ENCODE measurements at places on chromosomes 7 and 10.

- DNase-seq: peak; percentile 72
These were observed 11.6 kb upstream of the FFAR4 start for GRCh38 chr10:93554760-93555432.

DNA sequence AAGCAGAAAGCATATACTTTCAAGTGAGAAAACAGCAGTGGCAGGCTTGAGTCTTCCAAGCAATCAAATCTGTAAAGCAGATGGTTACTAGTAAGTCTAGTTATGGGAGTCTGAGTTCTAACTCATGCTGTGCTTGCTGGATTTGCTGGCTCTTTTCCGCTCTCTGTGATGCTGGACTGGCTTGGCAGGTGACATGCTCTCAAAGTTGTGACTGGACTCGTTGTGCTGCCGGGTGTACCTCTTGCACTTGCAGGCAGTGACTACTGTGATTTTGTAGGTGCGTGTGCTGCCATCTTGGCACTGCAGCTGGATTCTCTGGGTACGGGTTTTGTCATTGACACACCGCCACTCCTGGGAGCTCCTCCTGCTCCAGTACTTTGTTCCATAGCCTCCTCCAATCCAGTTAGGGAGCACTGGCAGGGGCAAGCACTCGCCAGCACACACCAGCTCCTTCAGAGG, 3.1 kb downstream of the SOSTDC1 start:
- no peak for DNase-seq

DNA sequence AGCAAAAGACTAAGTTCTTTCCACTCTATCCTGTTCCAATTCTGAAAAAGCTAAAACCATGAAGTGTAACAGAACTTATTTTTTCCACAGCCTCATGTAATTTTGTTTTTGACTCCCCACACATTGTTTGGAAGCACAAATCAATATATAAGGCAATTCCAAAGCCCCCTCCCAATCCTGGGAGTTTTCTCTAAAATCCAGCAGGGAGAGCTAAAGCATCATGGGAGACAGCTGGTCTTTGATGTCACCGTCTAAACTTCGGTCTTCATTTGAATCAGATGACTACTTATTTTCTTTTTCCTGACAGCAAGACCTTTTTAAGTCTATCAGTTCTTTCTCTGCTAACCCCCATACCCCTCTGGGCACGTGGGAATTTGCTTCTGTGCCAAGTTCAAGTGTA, 33.3 kb upstream of the PON1 start:
- no peak for DNase-seq

GRCh38 chr10:97590082-97590747, 694 bp downstream of the C10orf62 start:
- DNase-seq: no peak

DNA sequence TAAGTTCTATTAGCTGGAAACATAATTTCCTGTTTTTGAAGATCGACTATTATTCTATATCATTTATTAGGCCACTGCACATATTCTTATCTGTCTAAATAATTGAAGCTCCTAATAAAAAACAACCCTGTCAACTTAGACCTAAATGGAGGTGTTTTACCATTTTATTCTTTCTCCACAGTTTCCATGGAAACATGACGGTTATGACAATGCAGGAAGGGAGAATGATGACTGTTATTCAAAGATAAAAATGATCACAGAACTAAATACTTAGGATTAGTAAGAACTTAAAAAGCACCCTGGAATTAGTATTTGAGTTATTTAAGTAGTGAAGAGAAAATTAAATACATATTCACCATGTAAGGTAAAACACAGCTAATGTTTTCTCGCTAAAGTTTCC, 119.9 kb upstream of the DKK1 start:
- DNase-seq: no peak

- DNase-seq: no peak
These were observed 804 bp downstream of the BCAP29 start for GRCh38 chr7:107580716-107581383.

DNA sequence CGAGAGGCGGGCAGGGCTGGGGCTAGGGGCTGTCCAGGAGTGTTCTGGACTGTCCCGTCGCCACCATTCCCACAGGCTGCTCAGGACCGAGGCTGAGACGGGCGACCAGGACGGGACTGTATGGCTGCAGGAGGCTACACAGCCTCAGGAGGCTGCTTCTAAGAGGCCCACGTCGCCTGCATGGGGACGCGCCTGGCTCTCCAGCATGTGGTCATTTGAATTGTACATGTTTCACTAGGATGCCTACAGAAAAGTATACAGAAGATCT, 216.3 kb downstream of the TCERG1L start:
- no peak for DNase-seq

DNA sequence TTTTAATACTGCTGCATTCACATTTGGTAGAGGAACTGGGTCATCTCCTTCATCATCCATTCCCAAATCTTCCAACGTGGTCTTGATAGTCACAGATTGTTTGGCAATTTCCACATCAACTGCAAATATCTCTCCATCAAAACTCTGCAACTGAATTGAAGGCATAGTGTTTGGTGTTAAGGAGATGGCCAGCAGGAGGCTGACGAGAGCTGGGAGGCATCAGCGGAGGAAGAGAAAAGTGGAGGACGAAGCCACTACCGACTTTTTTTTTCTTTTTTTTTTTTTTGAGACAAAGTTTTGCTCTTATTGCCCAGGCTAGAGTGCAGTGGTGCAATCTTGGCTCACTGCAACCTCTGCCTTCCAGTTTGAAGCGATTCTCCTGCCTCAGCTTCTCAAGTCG, 205.0 kb upstream of the KCTD7 start:
- DNase-seq: no peak

GRCh38 chr7:29892231-29892630, 85.9 kb downstream of the WIPF3 start:
- DNase-seq: no peak

GRCh38 chr10:9243941-9244411, 1189.5 kb downstream of the GATA3 start:
- DNase-seq: no peak

GRCh38 chr10:49518982-49519578, 19.8 kb downstream of the ERCC6 start:
- DNase-seq: peak; percentile 39

- DNase-seq: peak; percentile 21
These were observed 165.6 kb downstream of the TPK1 start for GRCh38 chr7:144670218-144670617.

DNA sequence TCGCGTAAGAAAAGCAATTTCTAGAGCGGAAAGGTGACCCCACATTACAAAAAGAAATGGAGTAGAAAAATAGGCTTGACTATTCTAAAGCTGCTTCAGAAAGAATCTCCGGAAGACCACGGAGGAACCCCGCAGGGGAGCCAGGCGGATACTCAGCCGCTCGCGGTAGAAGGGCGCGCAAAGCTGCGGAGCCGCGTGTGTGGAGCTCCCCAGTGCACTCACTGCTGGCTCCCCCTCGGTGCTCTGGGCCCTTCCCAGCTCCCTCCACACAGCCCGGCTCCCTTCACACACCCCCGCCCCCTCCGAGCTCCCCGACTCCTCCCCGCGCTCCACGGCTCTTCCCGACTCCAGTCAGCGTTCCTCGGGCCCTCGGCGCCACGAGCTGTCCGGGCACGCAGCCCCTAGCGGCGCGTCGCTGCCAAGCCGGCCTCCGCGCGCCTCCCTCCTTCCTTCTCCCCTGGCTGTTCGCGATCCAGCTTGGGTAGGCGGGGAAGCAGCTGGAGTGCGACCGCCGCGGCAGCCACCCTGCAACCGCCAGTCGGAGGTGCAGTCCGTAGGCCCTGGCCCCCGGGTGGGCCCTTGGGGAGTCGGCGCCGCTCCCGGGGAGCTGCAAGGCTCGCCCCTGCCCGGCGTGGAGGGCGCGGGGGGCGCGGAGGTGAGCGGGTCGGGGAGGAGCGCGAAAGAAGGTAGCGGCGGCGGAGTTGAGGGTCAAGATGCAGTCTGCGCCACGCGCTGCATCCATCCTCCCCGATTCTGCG, at the start of gene STEAP2:
STEAP2 (plus strand) TSS at position 350 of the 758 bp plus-strand sequence. CDS start 13,343 bp downstream, outside the sequence.
- DNase-seq: peak; percentile 90

- no peak for DNase-seq
These were observed 406.2 kb upstream of the LRRTM3 start for GRCh38 chr10:66519616-66520015.

- DNase-seq: peak; percentile 69
These were observed 345.0 kb downstream of the REEP3 start for GRCh38 chr10:63866075-63866746.

- DNase-seq: no peak
These were observed 1018.2 kb upstream of the KCND2 start for GRCh38 chr7:119254742-119255141.

DNA sequence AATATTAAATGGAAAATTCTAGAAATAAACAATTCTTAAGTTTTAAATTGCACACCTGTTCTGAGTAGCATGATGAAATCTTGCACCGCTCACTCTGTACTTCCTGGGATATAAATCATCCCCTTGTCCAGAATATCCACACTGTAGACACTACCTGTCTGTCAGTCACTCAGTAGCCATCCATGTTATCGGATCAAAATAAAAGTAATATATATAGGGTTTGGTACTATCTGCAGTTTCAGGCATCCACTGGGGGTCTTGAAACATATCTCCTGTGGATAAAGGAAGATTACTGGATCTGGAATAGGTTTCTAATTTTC, 6.8 kb downstream of the TECTB start:
- DNase-seq: no peak

DNA sequence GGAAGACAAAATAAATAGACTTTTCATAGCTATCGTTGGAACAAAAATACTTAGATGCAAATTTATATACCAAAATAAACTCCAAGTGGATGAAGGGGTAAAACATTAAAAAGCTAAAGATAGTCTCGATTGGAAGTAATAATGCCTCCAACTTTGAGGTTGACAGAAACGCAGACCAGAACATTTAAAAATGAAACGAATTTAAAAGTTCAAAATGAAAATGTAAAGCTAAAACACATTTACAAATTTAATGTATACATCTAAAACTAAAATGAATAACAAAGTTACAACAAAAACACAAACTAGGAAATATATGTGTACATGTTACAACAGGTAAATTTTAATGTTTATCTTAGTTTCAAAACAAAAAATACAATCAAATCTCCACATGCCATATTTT, 107.5 kb upstream of the AKR1E2 start:
- no peak for DNase-seq

DNA sequence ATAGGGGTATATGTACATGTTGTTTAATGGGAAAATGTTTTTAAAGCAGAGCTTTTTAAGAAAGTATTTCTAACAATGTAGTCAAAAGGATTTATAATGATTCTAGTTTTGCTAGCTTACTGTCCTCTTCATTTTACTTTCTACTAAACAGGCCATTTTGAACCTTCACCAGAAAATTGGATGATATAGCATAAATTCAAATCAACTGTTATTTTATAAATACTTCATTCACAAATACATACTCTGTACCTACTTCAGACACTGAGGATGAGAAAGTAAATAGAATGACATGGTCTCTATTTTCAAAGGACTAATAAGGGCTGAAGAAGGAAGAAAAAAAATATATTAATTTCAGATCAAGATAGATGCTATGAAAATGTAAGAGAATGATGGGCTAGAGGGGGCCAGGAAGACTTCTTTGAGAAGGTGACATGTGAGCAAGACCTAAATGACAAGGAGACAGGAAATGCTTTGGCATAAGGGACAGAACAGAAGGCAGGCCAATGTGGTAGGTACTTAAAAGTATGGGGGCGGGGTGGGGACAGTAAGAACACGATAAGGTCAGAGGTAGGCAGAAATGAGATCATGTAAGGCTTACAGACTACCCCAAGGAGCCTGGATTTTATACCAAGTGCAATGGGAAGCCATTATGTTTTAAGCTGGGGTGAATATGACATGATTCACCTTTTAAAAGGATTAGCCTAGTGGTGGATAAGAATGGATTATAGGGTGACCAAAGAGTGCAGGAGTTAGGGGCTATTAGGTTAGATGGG, 5.2 kb downstream of the NAMPT start:
- no peak for DNase-seq

- no peak for DNase-seq
These were observed 24.9 kb upstream of the FAM3C start for GRCh38 chr7:121420976-121421375.

DNA sequence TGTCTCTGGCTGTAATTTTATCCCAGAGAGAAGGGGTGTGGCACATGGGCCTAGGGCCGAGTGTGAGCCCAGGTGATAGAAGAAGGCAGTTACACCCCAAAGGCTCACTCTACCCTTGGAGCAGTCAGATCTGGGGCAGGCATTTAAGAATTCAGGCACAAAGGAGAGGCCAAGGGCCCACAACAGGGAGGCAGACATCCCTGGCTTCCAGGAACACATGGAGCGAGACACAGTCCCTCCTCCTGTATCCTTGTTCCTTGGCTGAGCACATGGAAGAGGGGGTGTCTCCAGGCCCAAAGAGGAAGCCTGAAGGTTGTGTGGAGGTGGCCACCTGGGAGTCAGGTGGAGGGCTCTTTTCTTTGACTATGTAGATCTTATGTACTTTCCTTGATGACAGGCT, 286.2 kb downstream of the RPS24 start:
- DNase-seq: no peak

DNA sequence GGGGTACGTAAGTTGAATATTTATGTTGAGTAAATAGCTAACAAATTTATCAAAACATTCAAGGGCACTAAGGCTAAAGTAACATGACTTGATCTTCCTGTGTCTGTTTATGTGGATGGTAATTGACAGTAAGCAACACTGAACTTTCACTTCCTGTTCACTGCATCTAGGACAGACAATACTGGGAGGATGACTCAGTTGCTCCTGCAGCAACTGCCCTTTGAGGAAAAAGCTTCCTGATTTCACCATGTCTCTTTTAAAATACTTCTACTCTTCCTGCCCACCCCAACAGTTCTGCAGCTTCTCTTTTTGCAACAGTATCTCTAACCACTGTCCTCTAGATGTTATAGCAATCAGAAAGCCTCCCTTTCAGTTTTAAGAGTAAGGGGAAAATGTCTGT, 76.6 kb upstream of the HGF start:
- no peak for DNase-seq

- DNase-seq: peak; percentile 15
These were observed 48.3 kb downstream of the NOD1 start for GRCh38 chr7:30430276-30430675.

DNA sequence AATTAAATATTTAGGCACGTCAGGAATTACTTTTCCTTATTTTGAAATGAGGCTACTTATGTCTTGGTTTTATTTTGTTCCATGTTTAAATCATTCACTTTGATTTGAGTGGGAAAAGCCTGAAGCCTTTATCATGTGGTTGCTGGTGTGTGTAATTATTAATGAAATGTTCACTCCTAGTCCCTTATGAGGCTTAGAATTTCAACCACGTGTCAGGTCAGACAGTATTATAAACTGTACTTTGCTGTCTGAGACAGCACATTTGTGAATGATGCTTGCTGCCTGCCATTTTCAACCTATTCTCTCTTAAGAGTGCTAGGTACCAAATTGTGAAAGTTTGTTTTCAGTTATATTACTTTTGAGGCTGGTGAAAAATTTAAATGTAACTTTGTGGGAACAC, 58.9 kb downstream of the COL17A1 start:
- peak; percentile 12 for DNase-seq

GRCh38 chr7:304574-305409, 14.8 kb downstream of the FOXL3 start:
- no peak for DNase-seq

GRCh38 chr10:129765664-129766550, 198.2 kb downstream of the EBF3 start:
- DNase-seq: no peak

DNA sequence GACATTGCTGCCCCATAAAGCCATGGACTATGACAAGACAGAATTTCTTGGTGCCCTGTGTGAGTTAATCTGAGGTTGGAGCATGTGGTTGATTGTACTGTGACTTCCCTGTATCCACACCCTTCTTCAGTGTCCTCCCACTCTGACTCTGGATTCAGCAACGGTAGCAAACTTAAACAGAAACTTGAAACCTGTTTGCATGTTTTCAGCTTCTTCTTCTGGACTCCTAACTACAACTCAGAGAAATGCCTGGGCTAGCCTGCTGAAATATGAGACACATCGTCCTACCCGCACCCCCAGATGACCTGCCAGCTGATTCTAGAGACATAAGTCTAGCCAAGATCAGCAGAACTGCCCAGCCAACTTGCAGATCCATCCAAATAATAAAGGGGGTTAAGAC, 78.4 kb downstream of the IPMK start:
- DNase-seq: no peak

Measured in renal pelvis (tissue), 12 donors.